ENCODE measurements at places on chromosomes 7 and 10.

GRCh38 chr7:32500922-32501341 lies 5.6 kb downstream of the AVL9 start:
- DNase-seq = no peak

DNA sequence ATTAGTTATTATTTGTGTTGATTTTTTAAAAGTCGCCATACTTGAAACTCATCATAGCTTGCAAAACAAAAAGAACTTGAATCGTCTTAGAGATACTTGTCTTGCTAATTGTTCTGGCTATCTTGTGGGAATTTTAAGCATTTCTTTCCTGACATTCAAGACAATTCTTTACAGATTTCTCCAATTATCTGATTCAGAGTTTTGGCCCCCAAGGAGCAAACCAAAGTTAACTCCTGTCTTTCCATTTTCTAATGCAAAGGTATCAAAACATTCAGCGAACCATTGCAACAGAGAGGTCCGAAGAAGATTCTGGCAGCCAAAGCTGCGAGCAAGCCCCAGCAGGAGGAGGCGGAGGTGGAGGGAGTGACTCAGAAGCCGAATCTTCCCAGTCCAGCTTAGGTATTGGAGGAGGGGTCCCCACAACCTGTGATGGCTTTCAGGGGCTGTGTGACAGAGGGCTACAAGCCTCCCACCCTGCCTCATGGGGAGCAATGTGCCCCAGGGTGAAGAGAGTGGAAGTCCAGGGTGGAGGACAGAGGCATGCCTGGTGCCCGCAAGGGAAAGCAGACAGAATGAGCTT lies 119.4 kb upstream of the STK17A start:
- no peak for DNase-seq

- DNase-seq = no peak
Measured at GRCh38 chr7:19248681-19249080, 103.5 kb upstream of the FERD3L start.

DNA sequence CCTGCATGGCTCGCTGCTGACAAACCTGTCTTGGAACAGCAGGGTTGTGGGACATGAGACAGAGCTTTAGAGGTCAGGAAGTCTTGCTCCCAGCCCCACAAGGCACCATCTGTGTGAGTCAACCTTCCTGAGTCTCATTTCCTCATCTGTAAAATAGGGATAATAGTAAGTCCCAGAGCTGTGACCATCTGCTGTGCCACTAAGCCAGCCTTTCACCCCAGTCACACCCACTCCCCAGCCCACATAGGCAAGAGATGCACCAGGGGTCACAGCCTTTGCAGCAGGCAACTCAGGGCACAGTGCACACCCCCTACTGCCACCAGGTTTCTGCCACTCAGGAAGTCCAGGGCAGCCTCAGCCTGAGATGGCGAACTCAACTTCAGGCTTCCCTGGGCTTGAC lies 29.4 kb upstream of the CDH23 start:
- no peak for DNase-seq

- no peak for DNase-seq
Measured at GRCh38 chr7:8436965-8437364, 3.6 kb downstream of the NXPH1 start.

- DNase-seq = no peak
Measured at GRCh38 chr7:141102436-141102835, 28.6 kb downstream of the TMEM178B start.

DNA sequence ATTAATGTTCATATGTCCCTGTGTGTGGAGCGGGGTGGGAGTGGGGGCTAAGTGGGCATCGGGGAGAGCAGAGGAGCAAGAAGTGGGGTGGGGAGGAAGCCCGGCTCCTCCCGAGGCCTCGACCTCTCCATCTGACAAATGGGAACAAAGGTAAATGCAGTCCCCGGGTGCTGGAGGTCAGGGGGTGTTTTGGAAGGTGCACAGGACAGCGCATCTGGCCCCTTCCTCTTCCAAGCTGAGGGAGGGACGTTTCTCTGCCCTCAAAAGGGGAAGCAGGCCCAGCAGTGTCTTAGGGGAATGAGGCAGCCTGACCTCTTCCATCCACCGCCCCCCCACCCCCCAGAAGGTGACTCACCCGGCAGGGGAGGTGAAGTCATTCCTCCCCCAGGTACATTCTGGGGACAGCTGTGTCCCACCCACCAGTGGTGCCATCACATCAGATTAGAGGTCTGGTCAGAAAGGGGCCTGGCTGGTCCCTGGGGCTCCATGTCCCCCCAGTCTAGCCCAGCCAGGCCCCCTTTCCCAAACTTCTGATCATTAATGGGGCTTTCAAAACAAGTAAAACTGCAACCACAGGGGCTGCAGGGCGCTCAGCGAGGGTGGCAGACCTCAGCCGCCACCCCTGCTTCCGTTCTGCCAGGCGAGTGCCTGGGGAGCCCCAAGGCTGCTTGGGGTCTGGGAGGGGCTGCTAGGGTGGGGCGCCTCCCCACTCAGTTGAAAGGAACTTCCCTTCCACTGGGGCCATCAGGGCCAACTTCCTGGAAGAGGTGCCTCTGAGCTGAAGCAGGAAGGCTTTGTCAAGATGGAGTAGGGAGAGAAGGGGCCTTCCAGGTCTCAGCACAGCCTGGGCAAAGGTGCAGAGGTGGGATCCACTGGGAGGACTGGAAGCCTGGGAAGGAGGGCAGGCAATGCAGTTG lies 10.8 kb downstream of the LFNG start:
- no peak for DNase-seq

DNA sequence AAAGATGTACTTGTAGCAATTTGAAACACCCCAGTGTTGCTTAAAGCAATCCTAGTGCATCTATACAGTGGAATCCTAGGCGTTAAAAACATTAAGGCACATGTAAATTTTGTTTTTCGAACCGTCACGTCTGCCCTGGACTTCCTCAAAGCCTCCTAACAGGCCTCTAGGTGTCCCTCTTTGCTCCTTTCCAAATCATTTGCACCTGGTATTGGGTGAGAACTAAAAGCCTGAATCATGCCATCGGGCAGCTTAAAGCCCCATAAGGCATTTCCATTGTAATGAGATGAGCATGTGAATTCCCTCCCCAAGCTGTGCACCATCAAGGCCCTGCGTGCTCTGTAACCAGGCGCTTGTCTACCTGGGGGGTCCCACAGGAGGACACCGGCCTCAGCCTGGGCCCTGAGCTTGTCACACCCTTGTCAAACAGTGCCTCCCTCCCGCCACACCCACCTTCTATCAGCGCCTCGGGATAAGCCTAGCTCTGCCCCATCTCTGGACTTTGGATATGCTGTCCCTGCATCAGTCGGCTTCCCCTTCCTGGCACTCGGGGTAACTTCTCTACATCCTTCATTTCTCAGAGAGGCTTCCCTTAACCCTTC lies 89.2 kb downstream of the WDR11 start:
- DNase-seq = peak; percentile 36

- DNase-seq = no peak
Measured at GRCh38 chr10:120657371-120657770, 193.8 kb upstream of the WDR11 start.

DNA sequence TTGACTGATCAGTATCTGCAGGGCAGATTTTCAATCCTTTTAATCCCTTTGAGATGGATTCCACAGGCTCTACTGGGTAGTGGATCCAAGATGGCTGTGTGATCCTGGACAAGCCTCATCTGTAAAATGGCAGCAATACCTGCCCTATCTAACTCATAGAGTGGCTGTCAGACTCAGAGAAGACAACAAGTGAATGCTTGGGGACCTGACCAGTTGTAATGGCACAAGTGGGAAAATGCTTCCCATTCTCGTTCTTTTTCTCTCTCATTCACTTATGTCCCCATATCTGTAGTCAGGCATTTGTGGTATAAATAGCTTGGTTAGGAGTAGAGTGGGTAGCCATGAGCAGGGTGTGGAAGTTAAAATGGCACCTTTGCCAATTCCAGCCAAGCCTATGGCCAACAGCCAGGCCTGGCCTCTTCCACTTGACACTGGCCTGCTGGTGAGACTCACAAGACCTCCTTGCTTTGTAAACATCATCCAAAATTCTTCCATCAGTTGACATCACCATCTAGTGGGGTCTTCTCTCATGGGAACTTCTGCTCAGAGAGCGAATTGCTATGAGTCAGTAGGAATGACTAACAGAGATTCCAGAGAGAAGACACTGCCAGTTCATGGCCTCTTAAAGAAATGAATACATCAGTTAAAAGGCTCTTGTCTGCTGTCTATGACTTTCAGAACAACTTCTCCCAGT lies 150.1 kb downstream of the PLPP4 start:
- DNase-seq = no peak

- DNase-seq = peak; percentile 42
Measured at GRCh38 chr10:100750291-100751210, 5.2 kb downstream of the PAX2 start.

- no peak for DNase-seq
Measured at GRCh38 chr7:80916770-80917741, 1.8 kb downstream of the SEMA3C start.

- DNase-seq = peak; percentile 87
Measured at GRCh38 chr10:93436591-93437085, 45.5 kb downstream of the MYOF start.

- DNase-seq = no peak
Measured at GRCh38 chr7:12322903-12323300, 80.8 kb downstream of the VWDE start.

DNA sequence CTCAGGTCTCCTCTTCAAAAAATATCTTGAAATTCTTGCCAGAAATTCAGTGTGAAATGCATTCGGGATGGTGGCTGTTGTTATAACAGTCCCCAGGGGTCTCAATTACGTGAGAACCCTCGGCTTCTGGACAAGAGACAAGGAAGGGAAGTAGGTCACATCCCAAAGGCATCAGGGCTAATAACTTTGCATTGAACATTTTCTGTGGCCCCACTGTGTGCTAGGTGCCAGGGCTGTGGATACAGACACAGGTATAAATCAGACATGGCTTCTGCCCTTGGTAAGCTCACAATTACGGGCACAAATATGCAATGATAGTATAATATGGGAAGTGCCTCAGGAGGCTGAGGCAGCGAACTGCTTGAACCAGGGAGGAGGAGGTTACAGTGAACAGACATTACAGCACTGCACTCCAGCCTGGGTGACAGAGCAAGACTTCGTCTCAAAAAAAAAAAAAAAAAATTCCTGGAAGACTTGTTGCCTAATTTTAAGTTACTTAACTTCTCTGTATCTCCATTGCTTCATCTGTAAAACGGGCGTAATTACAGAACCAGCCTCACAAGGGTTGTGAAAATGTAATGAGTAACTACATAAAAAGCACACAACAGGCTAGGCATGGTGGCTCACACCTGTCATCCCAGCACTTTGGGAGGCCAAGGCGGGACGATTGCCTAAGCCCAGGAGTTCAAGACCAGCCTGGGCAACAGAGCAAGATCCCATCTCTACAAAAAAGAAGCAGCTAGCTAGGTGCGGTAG lies 2.5 kb upstream of the RHBDD2 start:
- DNase-seq = no peak

GRCh38 chr7:102404005-102404861 lies 8.1 kb downstream of the PRKRIP1 start:
- no peak for DNase-seq

- peak; percentile 78 for DNase-seq
Measured at GRCh38 chr7:130894146-130894908, 160.3 kb upstream of the KLF14 start.

DNA sequence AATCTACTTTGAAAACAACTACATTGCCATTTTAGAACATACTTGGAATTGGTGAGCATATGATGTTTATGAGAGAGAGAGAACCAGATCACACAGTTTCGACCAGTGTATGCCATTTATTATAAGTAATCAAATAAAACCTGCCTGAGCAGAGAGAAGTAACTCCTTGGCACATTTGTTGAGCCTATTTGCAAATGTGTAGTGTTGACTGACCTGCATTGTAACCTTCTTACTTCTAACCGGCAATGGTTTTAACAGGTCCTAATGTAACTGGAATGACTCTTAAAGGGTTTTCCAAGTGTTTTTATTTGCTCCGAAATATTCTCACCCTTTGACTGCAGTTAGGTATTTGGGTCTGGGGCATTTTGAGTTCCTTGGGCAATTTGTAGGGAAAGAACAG lies 167.6 kb downstream of the POU6F2 start:
- DNase-seq = no peak

DNA sequence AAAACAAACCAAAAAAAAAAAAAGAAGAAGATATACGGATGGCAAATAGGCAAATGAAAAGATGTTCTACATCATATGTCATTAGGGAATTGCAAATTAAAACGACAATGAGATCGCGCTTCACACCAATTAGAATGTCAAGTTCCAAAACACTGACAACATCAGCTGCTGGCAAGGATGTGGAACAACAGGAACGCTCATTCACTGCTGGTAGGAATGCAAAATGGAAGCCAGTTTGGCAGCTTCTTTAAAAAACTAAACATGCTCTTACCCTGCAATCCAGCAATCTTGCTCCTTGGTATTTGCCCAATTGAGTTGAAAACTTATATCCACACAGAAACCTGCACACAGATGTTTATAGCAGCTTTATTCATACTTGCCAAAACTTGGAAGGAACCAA lies 34.8 kb downstream of the CALML5 start:
- no peak for DNase-seq

DNA sequence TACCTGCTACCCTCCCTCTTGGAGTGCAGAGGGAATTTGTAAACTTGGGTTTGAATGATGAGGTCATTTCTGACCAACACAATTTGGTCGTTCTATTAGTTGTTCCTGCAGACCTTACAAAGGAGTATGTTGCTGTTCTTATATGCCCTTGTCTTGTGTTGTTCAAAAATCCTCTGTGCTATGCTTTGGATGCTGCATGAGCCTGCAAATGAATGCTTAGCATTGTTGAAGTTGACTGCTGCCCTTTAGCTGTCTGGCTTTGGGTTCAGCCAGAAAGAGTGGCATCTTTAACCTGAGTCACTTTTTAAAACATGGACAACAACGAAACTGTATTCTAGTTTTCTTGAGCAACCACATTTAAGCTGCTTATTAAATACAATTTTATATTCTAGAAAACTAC lies 80.3 kb downstream of the SND1 start:
- DNase-seq = no peak

DNA sequence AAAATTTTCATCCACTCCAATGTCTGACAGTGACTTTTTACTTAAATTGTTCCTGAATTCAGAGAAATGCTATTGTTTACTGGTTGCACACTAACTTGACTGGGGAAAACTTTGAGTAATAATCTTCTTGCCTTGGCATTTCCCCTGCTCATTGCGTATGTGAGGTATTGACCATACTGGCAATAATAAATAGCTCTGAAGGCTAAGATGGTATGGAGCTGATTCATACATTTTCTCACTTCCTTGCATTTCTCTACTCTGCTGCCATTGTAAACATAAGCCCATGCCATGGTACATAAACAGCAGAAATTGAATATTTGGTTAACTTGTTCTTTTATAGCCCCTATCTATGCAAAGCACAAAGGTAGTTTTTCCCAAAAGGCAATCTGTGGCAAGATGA lies 290.0 kb downstream of the RNLS start:
- DNase-seq = no peak

All from sigmoid colon (tissue), 7 donors.